ENCODE measurements at places on chromosomes 11 and 22.

DNA sequence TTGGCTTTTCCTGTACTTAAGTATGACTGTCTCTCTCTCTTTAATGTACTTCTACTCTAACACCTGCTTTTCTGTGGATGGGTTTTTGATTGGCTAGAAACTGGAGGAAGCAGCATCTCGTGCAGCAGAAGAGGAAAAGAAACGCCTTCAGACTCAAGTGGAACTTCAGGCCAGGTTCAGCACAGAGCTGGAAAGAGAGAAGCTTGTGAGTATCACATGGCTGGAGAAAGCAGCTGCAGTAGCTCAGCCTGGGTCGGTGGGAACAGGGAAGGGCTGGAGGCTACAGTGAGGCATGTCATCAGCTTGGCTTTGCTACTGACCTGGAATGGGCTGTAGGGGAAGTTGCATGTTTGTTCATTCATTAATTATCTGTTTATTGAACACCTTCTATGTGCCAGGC lies 74.2 kb downstream of the SWAP70 start:
- no peak for DNase-seq

GRCh38 chr11:79150966-79151365 lies 289.9 kb downstream of the TENM4 start:
- DNase-seq: no peak

DNA sequence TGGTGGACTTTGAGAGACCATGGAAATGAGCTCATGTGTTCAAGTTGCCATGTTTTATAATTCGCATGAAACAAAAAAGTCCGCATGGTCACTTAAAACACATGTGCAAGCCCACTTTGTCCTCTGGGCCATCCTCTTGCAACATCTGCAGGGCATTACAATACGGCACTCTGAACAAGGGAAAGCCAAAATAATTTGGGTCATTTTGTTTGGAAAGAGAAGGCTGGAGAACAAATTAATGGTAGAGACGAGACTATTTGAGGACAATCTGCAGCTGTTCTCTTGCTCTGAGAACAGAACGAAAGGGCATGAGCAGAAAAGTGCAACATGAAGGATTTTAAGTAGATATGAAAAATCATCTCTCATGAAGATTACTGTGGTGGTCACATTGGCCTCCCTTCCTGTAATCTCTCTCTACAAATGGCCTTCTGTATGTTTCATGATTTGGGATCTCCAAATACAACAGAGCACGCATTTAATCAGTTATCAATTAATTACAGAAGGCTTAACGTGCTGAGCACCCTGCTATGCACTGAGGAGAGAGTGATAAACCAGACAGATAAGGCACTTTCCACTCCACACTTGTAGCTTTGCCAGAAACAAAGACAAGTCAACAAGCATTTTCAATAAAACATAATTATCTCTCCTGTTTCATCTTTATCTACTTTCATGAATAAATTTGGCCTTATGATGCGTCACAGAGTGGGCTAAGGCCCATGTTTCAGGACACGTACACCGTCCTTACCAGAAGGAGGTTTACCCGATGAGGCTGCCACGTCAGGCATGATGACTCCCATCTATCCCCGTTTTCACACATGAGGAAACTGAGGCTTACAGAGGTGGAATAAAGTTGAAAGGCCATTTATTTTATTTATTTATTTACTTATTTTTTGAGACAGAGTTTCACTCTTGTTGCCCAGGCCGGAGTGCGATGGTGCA lies 384.1 kb downstream of the LARGE1 start:
- DNase-seq: no peak

DNA sequence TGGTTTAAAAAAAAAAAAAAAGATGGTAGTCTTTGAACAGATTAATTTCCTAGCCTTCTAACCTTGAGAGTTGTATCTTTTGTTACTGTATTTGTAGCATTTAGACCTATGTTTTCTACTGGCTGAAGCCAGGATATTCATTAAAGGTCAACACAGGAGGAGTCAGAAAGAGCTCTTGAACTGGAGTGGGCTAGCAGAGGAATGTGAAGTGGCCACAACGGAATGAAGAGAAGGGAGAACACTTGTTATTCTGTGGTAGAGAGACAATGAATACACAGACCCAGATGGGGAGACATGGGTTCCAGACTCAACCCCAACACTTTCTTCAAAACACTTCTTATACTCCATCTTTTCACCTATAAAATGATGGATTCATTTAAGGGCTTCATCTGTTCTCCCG lies 88.1 kb downstream of the RELT start:
- no peak for DNase-seq

GRCh38 chr11:67267188-67268080 lies 1.2 kb downstream of the GRK2 start:
- DNase-seq: no peak

DNA sequence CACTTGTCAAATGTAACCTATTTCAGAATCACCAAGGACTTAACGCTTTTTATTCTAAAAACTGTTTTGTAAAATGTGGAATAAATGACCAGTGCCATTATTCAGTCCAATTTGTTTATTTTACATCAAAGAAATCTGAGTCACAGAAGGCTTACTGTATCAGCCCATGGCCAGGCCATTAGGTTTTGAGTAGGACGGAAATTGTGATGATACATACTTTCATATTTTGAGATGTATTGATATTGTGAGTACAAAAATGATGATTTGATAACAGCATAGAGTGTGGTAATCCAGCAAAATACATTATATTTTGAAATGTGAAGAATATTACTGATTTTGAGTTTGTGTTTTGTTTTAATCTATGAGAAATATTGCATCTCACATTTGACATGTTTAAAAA lies 81.1 kb downstream of the PIWIL3 start:
- DNase-seq: peak; percentile 2

DNA sequence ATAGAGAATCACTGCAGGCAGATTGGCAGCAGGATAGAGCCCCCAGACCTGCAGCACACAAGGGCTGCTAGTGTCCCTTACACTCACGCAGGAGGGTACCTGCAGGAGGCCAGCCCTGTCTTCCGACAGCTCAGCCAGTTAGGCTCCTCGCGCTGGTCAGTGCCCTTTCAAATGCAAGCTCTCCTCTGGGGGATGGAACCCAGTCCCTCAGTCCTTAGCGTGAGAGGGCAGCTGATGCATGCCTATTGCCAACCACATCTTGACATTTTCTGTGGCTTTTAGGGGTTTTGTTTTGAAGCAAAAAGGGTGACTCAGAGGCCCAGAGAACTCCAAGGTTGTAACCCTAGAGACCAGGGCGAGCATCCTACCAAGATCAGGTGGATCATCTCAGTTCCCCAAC lies 40.0 kb downstream of the WNT11 start:
- no peak for DNase-seq

- DNase-seq: peak; percentile 57
Observed at GRCh38 chr11:88384004-88384668, 46.6 kb upstream of the CTSC start.

GRCh38 chr22:31230871-31231621 lies 18.9 kb downstream of the LIMK2 start:
- peak; percentile 84 for DNase-seq

DNA sequence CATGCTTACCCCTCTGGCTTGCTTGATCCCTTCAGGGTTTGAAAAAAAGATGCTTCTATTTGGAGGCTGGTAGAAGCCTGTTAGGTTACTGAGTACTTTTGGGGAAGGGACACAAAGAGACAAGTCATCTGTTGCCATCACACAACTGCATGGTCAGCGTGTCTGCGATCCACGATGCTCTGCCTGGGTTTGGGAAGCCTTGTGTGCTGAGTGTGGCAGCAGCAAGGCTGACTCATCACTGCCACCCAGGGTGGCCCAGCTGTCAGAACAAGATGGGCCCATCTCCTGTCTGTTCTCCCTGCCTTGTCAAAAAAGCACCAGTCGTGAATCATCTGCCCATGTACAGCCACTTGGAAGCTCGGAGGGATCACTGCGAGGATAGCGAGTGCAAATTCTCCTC lies 26.2 kb downstream of the UBASH3B start:
- no peak for DNase-seq

DNA sequence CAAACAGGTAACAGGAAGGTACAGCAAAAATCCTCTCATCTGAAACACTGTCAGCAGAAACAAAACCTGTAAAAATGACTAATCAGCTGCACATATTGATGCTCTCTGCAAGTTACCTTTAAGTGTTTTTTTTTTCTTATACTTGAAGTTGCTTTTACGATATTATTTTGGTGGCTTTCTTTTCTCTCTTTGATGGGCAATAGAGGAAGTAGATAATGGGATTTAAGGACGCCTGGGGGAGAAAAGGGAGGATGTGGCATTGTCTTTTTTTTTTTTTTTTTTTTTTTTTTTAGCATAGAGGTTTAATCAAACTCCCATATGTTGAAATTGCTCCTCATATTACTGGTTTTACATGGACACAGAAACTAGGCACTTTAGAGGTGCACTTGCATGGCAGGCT lies 11.4 kb upstream of the ADSL start:
- DNase-seq: no peak

DNA sequence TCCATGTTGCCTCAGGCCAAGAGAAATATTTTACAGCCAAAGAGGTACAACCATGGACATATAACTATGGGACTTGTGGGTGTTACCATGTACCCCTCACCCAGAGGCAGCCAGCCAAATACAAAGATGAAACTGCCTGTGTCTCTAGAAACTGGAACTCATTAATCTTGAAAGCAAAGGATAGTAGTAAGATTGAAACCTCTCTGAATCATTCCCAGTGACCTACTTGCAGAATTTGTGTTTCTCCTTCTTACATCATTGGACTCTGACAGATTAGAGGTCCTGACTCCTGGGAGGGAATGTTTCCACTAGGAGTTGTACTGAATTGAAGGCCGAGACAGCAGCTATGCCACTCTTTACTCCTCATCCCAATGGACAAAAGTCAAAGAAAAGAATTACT lies 257.4 kb upstream of the UBASH3B start:
- DNase-seq: peak; percentile 32

DNA sequence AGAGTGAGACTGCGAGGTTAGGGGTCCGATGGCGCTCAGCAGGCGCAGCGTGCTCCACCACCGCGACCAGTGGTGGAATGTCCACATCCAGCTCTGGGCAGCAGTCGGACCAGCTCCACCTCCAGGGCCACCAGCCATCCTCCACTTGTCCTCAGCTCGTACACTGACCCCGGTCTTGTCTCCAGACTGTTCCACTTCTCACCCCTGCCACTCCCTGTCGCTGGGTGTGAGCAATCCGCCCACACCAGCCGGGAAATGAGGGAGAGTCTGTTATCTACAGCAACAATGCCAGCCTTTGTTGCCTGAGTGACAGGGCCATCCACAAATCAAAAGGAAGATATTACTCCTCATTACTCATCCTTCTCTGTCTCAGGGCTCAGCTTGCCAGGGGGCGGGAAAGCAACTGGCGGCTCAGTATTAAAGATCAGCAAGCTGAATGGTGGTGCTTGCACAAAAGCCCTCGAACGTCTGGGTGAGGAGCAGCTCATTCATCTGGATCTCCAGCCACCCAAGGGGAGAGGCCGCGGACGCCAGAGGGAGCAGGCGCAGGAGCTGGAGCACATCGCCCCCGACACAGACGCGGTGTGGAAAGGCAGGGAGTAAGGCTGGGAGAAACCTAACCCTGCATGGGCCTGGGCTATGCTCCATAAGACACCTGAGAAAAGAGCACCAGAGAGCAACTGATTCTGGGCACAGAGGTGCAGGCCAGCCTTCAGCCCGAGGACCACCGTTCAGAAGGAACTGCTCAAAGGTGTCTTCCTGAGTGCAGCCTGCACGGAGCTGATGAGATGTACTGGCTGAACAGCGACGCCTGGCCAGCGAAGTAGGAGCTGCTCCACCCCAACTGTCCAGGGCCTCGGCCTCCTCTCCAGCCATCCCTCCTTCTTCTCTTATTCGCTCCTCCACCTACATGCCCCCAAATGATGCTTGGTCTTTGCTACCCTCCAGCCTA lies 21.9 kb downstream of the IGSF9B start:
- peak; percentile 32 for DNase-seq

DNA sequence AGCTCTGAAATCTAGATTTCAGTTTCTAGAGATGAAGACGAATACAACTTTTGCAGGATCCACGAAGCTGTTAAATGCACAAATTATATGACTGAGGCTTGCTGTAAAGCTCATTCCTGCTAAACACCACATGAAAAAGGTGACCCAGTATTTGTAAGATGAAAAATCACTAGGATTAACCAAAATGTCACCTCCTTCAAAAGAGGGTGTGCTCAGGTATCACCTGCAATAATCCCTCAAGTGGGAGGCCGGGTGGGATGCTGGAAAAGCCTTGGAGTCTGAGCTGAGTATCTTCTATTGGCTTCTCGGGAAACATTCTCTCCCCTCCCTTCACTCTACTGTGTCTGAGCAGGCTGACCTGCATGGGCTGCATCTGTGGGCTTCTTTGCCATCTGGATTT lies 195.8 kb downstream of the NELL1 start:
- DNase-seq: no peak

DNA sequence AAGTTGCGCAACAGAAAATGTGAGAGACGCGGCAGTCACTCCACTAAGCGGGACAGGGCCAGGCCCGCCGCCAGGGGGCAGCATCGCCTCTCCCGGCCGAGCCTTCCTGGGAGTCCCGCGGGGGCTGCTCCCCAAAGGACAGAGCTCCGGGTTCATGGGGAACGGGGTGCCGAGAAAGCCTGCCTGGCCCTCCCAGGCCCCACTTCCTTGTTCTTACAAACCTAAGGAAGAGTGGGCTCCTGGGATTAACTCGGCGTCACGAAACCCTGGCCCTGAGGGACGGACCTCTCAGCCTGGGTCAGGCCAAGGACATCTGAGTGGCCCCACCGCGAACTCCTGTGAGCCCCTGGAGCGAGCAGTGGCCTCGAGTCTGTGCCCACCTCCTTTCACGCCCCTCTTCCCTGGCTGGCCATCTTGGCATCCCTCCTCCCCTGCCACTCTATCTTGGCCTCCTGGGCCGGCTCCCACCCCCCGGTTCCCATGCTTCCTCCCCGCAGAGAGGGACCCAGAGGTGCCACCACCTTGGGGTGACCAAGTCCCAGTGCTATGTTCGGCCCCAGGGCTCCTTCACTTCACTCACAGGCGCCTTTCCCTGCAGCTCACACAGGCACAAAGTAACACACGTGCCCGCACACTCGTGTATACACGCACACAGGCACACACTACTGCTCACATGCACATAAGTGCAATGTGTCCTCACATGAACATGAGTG lies 99.9 kb upstream of the FGF3 start:
- DNase-seq: peak; percentile 92

- no peak for DNase-seq
Observed at GRCh38 chr11:72779495-72780128, 14.2 kb downstream of the STARD10 start.

- no peak for DNase-seq
Observed at GRCh38 chr11:19573666-19574065, 139.0 kb upstream of the NAV2 start.

DNA sequence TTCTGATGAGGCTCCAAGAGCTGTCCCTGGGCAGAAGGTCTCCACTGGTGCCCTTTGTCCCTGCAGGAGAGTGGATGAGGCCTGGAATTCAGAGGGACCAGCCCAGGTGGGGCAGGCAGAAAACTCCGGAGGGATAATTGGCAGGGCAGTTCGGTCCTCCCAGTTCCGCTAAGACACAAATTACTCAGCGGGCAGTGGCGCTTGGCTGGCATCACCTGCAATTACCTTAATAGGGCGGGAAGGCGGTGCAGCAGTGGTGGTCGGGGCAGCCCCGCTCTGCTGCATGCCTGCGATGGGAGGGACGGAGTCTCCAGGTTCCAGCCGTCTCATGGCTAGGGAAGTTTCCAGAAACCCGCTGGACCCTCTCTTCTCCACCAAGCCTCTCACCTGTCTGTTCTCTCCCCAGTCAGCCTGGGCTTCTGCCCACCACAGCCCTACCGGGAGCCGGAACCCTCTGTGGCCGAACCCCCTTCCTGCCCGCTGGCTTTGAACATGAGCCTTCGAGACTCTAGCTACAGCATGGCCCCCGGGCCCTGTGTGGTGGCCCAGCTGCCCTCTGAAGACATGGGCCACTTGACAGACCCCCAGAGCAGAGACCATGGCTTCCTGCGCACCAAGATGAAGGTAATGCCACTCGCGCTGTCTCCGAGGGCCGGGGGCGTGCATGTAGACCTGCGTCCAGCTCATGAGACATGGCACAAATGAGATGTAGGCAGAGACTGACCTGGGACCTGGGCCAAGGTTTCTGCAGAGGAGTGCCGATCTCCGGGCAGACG lies 7.0 kb downstream of the OVOL1 start:
- DNase-seq: no peak

All from adipocyte (in vitro differentiated cells).